ENCODE measurements at places on chromosomes 1 and 21. TPM values are rescaled to one million over a fixed set of nuclear protein-coding genes. Genes with fewer than 3 reads are reported as not detected.

DMBX1 gene
- not detected for total RNA-seq

LMX1A gene
- not detected for total RNA-seq

PDZK1 gene
- 0.14 TPM for total RNA-seq

AURKAIP1 gene
- 129 TPM for total RNA-seq

PADI4 gene
- not detected for total RNA-seq

FNDC10 gene
- total RNA-seq: 0.14 TPM

CCSAP gene
- 5.9 TPM for total RNA-seq

TTF2 gene
- total RNA-seq: 29.1 TPM

EFCAB7 gene
- 4.1 TPM for total RNA-seq

PCP4L1 gene
- total RNA-seq: not detected

RORC gene
- not detected for total RNA-seq
